ENCODE measurements at places on chromosomes 5 and 9. TPM values are rescaled to one million over a fixed set of nuclear protein-coding genes. Genes with fewer than 3 reads are reported as not detected.

WDR5 gene
- 17.8 TPM for polyA plus RNA-seq

CER1 gene
- not detected for polyA plus RNA-seq

ST8SIA4 gene
- polyA plus RNA-seq: 0.35 TPM

NR4A3 gene
- 0.14 TPM for polyA plus RNA-seq

ARID3C gene
- 1.1 TPM for polyA plus RNA-seq

PRELID2 gene
- polyA plus RNA-seq: 3.8 TPM

GALNT10 gene
- 1.1 TPM for polyA plus RNA-seq

LRRC26 gene
- not detected for polyA plus RNA-seq

MCC gene
- 9.0 TPM for polyA plus RNA-seq

NUTM2F gene
- polyA plus RNA-seq: 0.01 TPM

GLRA1 gene
- not detected for polyA plus RNA-seq

OTP gene
- not detected for polyA plus RNA-seq

PCDHB9 gene
- 0.03 TPM for polyA plus RNA-seq

TYRP1 gene
- polyA plus RNA-seq: not detected

PCDHGC3 gene
- polyA plus RNA-seq: 6.8 TPM

PSMD5 gene
- 12.9 TPM for polyA plus RNA-seq

NCS1 gene
- polyA plus RNA-seq: 1.5 TPM

ACTBL2 gene
- polyA plus RNA-seq: not detected

C5orf22 gene
- 6.4 TPM for polyA plus RNA-seq

TMC1 gene
- polyA plus RNA-seq: not detected

ORM2 gene
- polyA plus RNA-seq: 7,373 TPM

DNAH5 gene
- 1.1 TPM for polyA plus RNA-seq

SHISAL2B gene
- polyA plus RNA-seq: not detected

PCDHGB1 gene
- polyA plus RNA-seq: 0.11 TPM

RAD23B gene
- 56.8 TPM for polyA plus RNA-seq

HACD4 gene
- 0.25 TPM for polyA plus RNA-seq

ENHO gene
- 2.2 TPM for polyA plus RNA-seq

TAS2R1 gene
- polyA plus RNA-seq: not detected

RLN2 gene
- not detected for polyA plus RNA-seq

TRIM23 gene
- polyA plus RNA-seq: 3.6 TPM

PRLR gene
- 3.8 TPM for polyA plus RNA-seq

NSA2 gene
- polyA plus RNA-seq: 32.1 TPM
